Calu3 (cell line): ENCODE measurements at places on chromosomes 2 and 18. TPM values are rescaled to one million over a fixed set of nuclear protein-coding genes. Genes with fewer than 3 reads are reported as not detected.

DNA sequence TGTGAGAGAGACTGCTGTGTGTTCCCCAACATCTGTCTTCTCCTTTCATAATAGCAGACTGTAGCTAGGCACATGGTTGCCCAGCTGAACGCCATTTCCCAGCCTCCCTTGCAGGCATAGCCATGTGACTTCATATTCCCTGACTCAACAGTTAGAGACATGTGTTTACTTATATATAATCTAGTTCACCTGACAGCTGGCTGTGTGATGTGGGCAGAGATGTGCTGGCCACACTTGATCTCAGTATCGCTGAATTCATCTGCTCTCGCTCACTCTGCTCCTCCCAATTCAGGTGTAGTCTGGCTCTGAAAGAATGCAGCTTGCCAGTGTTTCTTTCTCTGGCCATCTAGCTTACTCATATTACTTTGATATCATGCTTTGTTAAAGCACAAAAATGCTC lies 52.3 kb upstream of the SEC11C start:
- DNase-seq, result no peak
- no peaks in the 10 kb centered on the region for H3K36me3 ChIP-seq
- no peak overlapping the region for H3K4me3 ChIP-seq
- H3K27me3 ChIP-seq, result peaks cover 90% of the 10 kb centered on the region
- peaks cover 11% of the 10 kb centered on the region for H3K4me1 ChIP-seq
- H3K27ac ChIP-seq, result no peak overlapping the region

DNA sequence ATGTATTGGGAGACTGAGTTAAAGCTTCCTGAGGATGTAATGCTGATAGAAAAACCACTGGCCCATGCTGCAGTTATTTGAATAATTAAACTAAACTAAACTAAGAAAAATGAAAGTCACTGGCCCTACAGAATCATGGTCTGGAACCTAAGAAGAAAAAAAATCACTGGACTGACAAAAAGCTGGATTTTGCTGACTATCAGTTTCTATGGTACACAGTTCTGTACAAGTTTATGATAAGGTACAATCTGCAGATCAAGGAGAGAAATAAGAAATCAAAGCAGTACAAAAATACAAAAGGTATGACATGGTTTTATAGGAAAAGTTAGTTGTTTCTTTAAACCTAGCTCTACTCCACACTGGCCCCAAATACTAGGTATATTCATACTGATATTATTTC lies 15.6 kb downstream of the PPP4R3B start:
- no peaks in the 10 kb centered on the region for H3K27me3 ChIP-seq
- no peak for DNase-seq
- H3K27ac ChIP-seq, result no peak overlapping the region
- H3K36me3 ChIP-seq, result peaks cover 26% of the 10 kb centered on the region

The ILKAP gene
- 51.3 and 55.4 TPM in 2 replicates for total RNA-seq

The LOXHD1 gene
- total RNA-seq, result not detected in 2 replicates
